Activated T-cell treated with anti-CD3 and anti-CD28 coated beads, Interleukin-2, amount 50 U/mL, for 72 hours (primary cell): ENCODE measurements at places on chromosomes 1 and 21.

- no peak for DNase-seq
Observed at GRCh38 chr1:7941437-7941793, 776 bp upstream of the TNFRSF9 start.

- no peak for DNase-seq
Observed at GRCh38 chr21:41170859-41171609, 3.1 kb downstream of the BACE2 start.

GRCh38 chr1:100671601-100672000 is 47.9 kb upstream of the VCAM1 start:
- DNase-seq = no peak

DNA sequence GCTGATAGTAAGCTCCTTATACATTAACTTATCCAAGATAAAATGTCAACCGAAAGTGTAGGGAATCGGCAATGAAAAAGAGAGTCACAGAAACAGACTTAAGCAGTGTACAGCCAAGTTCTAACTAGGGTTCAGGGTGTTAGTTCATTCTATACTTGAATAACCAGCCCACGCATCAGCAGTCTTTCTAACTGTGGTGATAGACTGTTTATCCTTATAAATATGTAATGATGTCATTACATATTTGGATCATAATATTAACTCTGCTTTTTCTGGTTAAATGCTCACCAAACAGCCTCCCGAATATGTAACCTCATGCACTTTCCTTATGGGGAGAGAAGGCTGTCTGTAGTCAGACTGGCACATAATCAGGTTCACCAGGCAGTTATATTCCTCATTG is 11.0 kb downstream of the HMCN1 start:
- no peak for DNase-seq
